ENCODE measurements at places on chromosomes 12 and 14.

- DNase-seq: no peak
These were observed 56.9 kb downstream of the LIN52 start for GRCh38 chr14:74141703-74142102.

DNA sequence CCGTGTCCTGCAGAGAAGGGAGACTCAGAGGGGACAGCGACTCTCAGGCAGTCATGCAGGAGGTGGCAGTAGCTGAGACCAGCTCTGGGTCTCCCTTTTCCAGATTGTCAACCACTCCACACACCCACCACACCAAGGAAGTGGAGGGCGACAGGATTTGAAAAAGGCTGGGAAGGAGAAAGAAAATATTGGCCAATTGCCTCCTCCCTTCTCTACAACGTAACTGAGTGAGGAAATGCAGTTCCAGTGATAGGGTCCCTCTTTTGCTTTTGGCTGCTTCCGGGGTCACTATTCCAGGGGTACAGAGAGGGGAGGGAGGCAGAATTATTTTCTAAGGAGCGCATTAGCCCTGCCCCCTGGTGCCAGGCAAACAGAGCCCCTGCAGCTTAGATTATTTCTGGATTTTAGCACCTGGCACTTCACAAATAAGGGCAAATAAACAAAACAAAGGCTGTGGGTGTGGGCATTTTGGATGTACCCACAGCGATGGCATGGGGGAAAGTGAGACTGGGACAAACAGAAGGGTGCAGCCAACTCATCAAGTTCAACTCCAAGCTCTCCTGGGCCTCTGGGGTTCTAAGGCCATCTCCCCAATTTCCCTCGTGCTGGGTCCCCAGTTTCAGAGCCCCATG is 20.4 kb downstream of the ASB2 start:
- DNase-seq: no peak

GRCh38 chr14:81449114-81449513 is 49.0 kb upstream of the STON2 start:
- DNase-seq: no peak

- DNase-seq: no peak
These were observed 58.1 kb upstream of the NUDT4 start for GRCh38 chr12:93319523-93320050.

DNA sequence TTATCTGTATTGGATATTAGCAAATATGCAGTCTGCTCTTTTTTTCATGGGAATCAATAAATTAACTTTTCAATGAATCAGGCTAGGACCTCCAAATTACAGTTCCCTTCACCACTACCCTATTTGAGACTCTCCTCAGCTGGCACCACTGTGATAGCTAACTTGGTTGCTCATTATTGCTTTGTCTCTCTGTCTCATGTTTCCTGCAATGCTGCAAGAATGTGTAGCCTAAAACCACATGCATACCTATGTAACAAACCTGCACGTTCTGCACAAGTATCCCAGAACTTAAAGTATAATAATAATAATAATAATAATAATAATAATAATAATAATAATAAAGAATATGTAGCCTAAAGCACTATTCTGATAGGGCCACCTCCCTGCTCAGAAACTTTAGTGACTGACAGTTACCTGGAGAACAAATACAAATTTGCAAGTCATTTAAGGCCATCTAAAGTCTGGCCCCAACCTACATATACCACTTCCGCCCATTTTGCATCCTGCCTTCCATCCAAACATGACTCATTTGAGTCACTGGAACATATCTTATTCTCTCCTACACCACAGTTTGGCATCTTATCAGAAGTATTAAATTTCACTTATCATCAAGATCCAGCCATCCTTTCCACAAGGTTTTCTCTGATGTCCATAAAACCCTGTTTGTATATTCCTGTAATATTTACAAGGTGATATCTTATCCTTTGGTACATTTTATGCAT is 215.1 kb downstream of the LRRK2 start:
- no peak for DNase-seq

DNA sequence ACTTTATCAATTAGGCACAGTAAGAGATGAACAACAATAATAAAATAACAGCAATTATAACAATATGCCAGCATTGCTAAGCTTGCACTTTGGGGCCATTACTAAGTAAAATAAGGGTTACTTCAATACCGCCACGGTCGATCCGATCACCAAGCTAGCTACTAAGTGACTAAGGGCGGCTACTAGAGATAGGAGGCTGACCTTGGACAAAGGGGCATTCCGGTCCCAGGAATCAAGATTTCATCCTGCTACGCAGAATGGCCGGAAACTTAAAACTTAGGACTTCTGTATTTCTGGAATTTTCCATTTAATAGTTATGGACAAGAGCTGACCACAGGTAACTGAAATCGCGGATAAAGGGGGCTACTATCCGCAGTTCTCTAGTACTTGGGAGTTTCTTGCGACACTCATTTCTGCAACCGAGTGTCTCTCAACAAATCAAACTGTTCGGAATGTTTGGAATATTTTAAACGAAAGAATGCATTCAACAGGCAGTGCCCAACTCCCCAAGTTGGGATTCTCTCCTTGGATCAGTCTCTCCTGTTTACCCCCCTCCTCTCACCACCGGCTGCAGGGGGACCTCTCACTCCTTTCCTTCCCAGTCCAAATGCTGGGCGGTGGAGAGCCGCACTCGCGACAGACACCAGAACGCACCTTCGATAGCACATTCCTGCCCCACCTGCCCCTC is 650 bp downstream of the HEBP1 start:
- no peak for DNase-seq

DNA sequence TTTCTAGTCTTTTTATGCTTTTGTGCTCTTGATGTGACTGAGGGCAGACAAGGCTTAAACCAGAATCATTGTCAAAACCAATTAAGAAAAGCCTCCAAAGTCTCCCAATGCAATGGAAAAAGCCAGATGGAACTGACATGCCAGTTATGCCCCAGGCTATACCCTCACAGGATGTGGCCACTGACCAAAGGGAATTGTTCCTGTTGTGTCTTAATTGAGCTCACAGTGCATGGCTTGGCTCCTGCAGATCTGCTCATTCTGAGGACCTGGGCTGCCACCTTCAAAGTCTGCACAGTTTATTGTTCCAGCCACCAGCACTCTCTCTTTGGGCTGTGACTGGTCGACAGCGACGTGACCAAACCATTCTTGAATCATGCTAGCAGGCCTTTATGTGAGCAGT is 17.1 kb upstream of the BICD1 start:
- DNase-seq: no peak

- no peak for DNase-seq
These were observed 61.0 kb upstream of the CLEC14A start for GRCh38 chr14:38316922-38317321.

DNA sequence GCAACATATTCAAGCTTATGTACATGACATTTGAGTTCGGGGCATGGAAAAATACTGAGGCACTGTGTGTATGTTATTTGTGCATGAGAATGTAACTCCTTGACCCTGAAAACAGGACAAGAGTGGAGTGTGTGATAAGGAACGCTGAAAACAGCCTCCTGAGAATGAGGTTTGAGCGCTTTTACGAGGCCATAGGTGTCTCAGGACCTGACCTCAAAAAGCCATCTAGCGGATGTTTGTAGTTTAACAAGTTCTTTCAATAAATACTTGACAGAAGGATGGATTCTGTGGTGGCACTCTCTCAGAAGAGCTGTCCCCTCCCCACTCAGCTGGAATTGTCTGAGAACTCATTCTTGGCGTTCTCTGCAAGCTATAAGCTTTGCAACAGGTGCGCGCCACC is 350.5 kb upstream of the TMTC1 start:
- no peak for DNase-seq

DNA sequence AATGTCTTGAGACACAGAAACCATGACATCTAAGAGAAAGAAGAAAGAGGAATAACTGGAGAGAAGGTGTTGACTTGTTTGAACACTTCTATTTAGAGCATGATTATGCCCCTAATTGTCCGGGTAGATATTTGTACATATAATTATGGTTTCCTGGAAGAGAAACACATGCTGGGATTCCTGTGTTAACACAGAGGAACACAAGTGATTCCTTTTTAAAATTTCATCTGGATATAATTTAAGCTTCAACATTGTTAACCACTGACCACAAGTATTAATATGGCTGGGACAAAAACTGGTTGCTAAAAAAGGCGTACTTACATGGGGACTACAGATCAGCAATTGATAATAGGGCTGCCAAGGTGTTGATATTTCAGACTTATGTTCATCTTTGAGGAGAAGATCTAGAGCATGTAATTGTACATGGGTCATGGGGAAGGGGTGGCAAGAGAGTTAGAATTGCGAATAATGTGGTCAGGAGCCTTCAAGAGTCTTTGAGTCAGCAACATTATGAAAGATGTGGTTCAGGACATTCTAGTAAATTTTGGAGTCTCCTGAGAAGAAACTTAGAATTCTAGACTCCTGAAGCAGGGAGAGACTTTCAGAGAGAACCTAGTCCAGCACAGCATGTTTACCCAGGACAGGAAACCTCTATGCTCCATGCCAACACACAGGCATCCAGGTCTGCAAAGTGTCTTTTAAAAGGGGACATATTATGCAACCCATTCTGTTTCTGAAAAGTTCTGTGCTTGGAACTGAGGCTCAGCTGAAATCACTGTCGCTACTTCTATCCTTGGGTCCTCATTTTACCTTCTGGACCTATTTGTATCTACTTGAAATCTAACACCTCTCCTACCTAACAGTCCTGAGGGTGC is 56.5 kb downstream of the SLC38A1 start:
- DNase-seq: no peak

- DNase-seq: no peak
These were observed 108.8 kb upstream of the TSPAN8 start for GRCh38 chr12:71266606-71267005.
